ENCODE measurements at places on chromosomes 16 and 17.

GRCh38 chr17:61353615-61354014 is 46.0 kb upstream of the TBX2 start:
- no peak for DNase-seq

- no peak for DNase-seq
Measured at GRCh38 chr17:37650419-37651003, 7.3 kb upstream of the DDX52 start.

DNA sequence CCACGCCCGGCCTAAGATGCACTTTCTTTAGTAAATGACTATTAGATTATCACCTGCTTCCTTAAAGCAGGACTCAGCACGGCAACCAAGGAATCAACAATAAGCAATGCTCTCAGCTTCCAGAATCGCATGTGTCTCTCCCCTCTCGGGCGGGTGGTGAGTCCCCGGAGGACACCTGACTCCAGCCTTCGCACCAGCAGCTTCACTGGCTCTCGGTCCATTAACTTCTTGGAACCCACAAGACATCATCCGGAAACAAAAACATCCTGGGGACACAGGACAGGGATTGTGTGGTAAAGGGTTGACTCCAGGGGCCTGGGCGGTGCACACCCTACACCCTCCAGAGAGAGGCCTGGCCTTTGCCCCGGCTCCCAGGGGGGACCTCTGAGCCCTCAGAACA is 22.7 kb downstream of the UTS2R start:
- no peak for DNase-seq

- DNase-seq = no peak
Measured at GRCh38 chr16:84881702-84882521, 62.1 kb downstream of the CRISPLD2 start.

- DNase-seq = no peak
Measured at GRCh38 chr17:42946812-42947211, 17.4 kb downstream of the AARSD1 start.

GRCh38 chr16:67486805-67487204 is 3.5 kb upstream of the AGRP start:
- DNase-seq = no peak

DNA sequence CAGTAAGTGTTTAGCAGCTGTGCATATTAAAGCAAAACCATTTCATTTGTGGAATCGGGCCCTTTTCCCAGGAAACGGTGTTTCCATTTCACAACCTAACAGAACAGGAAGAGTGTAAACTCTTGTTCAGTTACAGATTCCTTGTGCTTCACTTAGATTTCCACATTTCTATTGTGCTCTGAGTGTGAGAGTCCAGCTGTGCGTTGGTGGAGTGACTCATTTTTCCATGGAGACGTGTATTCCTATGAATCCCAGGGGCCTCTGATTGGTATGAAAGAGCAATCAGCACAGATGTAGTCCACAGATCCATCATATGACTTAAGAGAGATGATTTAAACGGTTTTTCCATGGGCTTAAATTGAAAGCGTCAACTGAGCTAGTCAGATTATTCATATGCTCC is 13.3 kb upstream of the CAVIN1 start:
- DNase-seq = no peak

- no peak for DNase-seq
Measured at GRCh38 chr16:57672416-57672815, 4.3 kb downstream of the ADGRG3 start.

DNA sequence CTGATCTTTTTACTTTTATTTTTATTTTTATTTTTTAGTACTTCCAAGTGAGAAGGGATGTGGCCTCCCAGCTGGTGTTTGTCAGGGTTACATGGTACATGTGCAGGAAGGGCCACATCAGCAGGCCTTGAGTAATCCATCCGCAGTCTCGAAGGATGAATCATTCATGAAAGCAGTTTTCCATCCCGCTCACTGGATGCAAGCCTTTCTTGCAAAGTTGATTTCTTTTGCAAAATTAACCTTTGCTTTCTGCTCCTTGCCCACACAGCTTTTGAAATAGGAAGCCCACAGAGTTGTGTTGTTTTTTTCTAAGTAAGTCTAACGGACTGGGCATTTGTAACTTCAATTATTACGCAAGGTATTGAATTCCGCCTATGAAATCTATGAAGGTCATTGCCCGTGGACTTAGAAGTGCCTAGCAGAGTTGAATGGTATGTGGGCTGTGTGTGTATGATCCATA is 157.4 kb downstream of the PRKCA start:
- peak; percentile 9 for DNase-seq

- DNase-seq = no peak
Measured at GRCh38 chr17:4946312-4946976, 1.9 kb downstream of the PFN1 start.

DNA sequence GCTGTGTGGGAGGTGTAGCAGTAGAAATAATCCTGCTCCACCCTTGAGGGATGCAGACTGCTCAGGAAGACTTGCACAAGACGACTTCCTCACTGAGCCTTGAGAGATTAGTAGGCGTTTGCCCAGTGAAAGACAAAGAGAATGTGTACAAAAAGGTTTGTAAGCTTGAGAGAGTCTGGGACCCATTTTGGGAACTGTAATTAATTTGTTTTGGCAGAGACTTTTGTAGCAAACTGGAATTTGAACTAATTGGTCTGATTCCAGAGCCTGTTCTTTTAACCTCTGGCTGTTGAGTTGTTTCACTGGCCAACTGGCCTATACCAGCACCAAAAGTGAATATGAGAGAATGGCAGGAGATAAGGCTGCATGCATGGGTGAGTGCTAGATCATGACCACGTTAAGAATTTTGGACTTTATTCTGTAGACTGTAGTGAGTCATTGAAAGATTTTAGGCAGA is 75.5 kb downstream of the AATF start:
- DNase-seq = no peak
